ENCODE measurements at places on chromosomes 3 and 15.

DNA sequence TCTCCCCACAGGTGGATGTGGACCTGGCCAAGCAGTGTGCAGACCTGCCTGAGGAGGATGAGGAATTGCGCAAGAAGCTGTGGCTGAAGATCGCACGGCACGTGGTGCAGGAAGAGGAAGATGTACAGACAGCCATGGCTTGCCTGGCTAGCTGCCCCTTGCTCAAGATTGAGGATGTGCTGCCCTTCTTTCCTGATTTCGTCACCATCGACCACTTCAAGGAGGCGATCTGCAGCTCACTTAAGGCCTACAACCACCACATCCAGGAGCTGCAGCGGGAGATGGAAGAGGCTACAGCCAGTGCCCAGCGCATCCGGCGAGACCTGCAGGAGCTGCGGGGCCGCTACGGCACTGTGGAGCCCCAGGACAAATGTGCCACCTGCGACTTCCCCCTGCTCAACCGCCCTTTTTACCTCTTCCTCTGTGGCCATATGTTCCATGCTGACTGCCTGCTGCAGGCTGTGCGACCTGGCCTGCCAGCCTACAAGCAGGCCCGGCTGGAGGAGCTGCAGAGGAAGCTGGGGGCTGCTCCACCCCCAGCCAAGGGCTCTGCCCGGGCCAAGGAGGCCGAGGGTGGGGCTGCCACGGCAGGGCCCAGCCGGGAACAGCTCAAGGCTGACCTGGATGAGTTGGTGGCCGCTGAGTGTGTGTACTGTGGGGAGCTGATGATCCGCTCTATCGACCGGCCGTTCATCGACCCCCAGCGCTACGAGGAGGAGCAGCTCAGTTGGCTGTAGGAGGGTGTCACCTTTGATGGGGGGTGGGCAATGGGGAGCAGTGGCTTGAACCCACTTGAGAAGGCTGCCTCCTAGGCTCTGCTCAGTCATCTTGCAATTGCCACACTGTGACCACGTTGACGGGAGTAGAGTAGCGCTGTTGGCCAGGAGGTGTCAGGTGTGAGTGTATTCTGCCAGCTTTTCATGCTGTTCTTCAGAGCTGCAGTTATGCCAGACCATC, 8.6 kb downstream of the VPS18 start:
- DNase-seq, result no peak

DNA sequence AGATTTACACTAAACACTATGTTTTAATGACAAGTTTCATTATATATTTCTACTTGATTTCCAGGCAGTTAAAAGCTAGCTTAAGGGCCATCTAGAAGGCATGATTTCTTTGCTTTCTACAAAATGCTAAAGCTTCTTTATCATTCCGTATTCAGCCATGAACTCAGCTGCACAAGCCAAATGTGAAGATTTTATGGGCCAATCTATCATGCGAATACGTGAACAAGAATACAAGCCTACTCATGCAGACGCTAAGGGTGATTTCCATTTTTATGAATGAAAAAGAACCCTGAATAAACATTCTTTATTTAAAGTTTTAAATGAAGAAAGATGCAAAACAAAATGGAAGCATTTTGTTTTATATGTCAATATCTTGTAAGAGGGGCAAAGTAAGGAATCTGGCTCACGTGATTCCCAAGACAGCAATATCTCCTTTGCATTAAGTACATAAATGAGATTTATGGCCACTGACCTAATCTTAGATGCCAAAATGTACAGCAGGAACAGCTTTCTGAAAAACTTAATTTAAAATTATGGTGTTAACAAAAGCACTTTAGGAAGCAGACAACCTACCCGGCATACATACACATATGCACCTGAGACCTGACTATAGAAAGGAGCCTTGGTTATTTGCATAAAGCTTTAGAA, 215.8 kb downstream of the DPH6 start:
- DNase-seq, result no peak

DNA sequence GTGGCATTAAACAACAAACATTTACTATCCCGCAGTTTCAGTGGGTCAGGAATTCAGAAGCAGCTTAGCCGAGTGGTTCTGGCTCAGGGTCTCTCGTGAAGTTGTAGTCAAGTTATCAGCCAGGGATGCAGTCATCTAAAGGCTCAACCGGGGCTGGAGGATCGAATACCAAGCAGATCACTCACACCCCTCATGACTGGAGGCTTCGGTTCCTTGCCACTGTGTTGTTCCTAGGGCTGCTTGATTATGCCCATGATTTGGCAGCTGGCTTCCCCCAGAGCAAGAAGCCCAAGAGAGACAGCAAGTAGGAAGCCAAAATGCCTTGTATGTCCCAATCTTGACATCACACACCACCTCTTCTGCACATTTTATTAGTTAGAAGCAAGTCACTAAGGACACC, 33.9 kb upstream of the CDCP1 start:
- DNase-seq, result no peak

DNA sequence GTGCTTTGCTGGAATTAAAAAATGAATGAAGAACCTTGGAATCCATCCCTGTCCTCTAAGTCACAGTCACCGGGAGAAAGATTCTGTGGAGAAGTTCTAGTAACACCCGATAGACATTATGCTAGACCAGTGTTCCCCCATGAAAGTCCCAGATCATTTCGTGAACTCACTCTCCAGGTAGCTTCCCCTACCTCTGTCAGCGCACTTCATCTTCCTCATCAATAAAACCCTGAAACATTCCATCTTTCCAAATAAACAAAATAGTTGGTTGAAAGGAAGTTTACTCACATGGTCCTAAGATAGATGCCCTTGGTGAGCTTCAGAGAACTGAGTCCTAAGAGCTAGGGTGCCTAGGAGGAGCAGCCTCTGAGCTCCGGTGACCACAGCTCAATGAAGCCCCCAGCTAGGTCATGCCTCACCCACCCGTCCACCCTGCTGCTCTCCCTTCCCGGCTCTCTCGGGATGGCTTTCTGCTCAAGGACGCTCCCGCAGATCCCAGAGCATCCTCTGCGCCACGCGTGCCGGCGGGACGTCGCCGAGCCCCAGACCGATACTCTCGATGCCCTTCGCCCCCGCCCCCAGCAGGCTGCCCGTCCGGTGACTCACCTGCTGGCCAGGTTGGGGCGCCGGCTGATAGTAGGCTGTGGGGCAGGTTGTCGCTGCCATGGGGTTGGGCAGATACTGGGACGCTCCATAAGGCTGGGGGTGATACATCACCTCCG, 776 bp downstream of the VGLL3 start:
- DNase-seq, result no peak

- DNase-seq, result no peak
These were observed 91.0 kb upstream of the RPL32 start for GRCh38 chr3:12932347-12932746.

DNA sequence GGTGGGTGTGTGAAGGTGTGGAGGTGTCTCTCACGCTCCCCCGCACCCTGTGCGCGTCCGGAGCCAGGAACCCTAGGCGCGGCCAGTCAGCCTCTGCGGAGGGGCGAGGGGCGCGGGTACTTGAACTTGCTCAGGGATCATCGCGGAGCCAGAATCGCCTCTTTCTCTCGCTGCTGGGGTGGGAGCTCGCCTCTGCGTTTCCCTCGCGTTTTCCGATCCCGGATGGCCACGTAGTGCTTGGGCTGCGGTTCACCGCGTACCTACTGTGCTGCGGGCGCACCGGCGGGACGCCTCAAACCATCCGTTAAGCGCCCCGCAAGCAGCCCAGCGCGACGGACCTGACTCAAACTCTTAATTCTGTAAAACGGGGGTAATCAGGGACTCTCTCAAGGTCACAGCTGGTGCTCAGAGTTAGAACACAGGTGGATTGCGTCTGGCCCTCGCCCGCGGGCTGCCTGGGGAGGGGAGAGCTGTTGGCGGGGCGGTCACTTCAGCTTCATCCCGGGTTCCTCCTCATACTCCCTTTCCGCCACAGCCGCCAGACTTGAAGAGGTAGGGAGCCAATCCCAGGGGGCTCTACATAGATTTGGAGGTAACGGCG, 686 bp downstream of the MYRIP start:
- no peak for DNase-seq

- DNase-seq, result peak; percentile 45
These were observed 27.9 kb upstream of the SLC6A1 start for GRCh38 chr3:10964537-10965167.

GRCh38 chr3:32082721-32083120, 23.7 kb upstream of the GPD1L start:
- DNase-seq, result peak; percentile 21

GRCh38 chr3:84683493-84683892, 275.3 kb upstream of the CADM2 start:
- no peak for DNase-seq

GRCh38 chr3:10204921-10205320, 40.2 kb downstream of the IRAK2 start:
- no peak for DNase-seq

DNA sequence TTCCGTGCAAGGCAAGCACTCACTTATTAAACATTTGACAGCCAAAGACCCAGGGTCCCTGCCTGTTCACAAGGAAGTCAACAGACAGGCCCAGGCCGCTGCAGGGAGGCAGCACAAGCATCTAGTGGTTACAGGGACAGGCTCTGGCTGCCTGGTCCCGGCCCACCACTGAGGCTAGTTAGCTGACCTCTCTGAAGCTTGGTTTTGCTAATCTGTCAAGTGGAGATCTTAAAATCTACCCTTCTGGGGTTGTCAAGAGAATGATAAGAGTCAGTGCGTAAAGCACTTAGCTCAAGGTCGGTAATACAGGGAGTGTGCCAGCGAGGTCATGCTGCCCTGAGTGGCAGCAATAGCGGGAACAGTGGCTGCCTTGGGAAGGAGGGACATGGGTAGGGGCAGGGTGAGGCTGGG, 6.0 kb downstream of the GNB5 start:
- DNase-seq, result no peak

DNA sequence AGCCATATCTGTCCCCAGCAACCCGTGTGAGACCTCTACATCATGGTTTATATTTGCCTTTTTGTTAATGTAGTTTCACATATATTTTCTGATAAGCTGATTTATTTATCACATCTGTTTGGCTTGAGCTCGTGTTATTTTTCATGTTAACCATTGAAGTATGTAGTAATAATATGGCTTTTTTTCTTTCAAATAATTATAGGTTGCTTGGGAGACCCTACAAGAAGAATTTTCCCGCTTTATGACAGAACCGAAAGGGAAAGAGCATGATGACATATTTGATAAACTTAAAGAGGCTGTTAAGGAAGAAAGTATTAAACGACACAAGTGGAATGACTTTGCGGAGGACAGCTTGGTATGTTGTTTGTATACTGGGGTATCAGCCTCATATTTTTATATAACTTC, 63.9 kb downstream of the OPA1 start:
- DNase-seq, result no peak

GRCh38 chr15:42053914-42054313, 33.1 kb upstream of the PLA2G4E start:
- no peak for DNase-seq

- DNase-seq, result no peak
These were observed 22.8 kb upstream of the JMJD7 start for GRCh38 chr15:41804916-41805666.

- no peak for DNase-seq
These were observed 5.5 kb downstream of the ARHGEF3 start for GRCh38 chr3:56796202-56796601.

DNA sequence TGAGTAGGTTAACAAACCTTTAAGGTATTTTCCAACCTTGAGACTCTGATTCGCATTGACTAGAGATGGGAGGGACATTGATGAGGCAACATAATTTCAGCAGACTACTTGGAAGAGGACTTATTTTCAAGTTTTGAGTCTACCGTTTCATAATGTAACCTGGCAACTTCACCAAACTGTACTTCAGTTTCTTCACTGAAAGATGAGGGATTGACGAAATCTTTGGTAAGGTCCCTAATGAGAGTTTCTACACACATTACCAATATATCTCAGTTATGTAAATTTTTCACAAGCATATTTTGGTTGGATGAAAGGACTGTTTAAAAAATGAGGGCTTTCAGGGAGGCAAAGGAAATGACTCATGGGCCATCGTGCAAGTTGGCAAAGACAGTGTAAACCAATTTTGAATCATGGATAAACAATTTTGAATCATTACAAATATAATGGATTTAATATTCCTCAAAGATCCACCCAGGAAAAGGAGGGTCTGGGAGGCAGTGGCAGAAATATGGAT, 28.7 kb upstream of the SEMA6D start:
- DNase-seq, result no peak

DNA sequence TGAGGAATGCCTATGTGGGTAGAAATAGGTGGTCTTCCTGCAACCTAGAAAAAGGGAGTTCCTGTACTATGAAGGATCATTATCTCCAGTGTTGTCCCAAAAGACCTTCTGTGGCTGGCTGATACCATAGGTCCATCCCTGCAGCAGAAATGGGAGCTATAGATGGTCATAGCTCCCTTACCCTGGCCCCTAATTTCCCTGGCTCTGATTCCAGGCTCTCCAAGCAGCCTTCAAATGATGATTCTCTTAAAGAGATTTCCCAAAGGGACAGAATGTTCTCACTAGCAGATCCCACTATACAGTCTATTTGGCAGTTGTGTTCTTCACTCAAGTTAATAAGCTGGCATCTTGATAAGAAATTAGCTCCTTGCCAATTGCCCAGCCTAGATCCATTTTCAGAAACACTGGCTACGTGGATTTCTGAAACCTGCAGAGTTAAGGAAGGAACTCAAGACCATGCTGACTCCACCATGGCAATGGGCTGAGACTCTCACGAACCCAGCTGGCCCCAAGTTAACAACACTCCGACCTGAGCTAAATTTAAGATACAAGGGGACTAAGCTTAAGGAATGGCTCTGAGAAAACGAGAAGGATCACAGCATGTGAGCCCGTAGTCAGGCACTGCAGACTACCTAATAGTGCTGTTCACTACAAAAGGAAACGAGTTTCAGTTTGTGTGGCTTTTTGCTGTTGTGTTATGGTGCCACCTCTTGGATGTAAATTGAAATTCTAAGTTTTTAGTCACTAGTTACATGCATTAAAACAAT, 11.4 kb downstream of the C15orf40 start:
- DNase-seq, result peak; percentile 23

DNA sequence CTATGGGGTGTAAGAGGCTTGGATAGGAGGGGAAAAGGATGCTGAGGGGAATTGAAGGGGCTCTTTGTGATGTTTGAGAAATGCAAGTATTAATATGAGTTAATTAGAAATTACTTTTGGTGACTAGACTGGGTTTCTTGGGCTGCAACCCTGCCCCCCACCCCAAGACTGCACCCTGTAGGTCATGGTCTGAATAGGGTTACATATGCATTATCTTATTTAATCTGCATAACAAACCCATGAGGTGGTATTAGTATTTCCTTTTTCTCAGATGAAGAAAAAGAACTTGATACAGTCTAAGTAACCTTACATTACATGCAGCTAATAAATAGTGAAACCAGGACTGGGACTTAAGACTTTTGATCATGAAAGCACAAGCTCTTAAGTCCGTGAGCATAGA, 5.6 kb upstream of the ZBTB38 start:
- DNase-seq, result no peak

DNA sequence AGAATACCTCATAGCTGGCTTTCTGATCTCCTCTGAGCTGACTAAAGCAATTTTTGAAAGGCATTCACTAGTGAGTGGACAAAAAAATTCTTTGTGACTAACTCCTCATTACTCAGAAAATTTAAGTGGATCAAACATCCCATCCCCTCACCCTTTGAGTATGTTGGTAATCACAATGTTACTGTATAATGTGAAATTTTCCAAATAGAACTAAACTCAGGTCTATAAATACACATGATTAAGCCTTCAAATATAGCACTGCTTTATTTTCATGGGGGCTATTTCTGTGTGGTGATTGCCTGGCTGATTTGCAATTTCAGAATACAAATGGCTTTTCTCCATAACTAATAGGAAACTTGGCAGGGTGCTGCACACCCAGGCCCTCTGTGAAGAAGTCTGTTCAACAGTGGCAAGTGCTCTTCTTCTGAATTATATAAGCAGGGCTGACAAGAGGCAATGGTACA, 45.9 kb upstream of the ACTC1 start:
- peak; percentile 5 for DNase-seq

All from hindlimb muscle (tissue), 1 donor.